ENCODE measurements at places on chromosomes 11 and 22. TPM values are rescaled to one million over a fixed set of nuclear protein-coding genes. Genes with fewer than 3 reads are reported as not detected.

- no peak for DNase-seq
Measured at GRCh38 chr11:119318240-119319135, 1.6 kb upstream of the MCAM start.

- DNase-seq: no peak
Measured at GRCh38 chr11:420911-421321, 6.1 kb upstream of the SIGIRR start.

LIF gene
- polyA plus RNA-seq: 0.51 TPM

DNA sequence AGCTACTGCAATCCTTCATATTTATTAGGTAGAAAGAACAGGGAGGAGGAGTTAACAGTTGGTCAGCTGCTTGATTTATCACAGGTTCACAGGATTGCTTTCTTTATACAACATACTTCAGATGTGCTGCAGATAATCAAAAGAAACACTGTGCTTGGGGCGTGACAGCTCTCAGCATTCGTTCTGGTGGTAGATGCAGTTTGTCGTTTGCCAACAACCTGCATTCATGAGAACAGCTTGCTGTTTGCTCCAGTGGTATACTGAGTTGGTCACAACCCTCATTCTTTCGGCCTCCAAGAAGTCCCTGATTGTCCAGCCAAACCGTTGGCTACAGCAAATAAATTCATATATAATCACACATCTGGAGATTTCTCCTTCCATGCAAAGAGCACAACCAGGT lies 120.5 kb downstream of the ZNF280B start:
- no peak for DNase-seq

GRCh38 chr11:94665116-94665659 lies 98.0 kb downstream of the PIWIL4 start:
- DNase-seq: no peak

DNA sequence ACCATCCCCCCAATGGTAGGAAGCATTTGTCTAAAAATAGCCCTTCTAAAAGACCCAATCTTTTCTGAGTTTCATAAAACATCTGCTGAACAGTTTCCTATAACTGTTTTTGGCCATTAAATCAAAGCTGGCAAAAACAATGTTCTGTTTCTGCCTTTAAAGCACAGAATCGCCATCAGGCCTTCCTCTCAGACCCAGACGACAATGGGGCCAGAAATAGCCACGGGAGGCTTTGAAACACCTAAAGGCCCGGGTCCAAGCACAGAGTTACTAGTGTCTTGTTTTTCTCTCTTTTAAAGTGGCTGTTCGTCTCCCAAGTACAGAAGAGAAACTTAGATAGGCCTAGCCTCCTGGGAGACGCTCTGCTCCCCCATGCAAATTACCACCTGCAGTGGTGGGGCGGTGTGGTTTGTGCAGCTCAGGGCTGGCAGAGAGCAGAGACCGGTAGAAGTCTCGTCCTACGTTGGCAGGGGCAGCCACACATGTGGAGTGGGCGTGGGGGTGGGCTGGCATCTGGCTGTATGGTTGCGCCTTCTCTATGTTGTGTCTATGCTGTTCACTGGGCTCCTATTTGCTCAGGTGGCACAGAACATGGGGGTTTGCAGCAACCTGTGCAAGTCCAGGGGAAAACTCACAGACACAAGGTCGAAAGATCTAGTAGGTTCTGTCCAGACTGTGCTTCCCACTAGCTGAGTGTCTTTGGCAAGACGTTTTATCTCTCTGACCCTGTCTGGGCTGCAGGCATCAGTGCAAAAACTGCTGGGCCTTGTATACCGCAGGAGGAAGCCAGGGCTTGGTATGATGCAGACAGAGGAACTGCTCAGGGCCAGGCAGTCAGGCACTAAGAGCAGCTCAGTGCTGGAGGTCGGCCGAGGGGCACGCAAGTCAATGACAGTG lies 23.6 kb upstream of the ETS1 start:
- DNase-seq: no peak

All from heart right ventricle (tissue), 16 donors.